ENCODE measurements at places on chromosomes 7 and 10. TPM values are rescaled to one million over a fixed set of nuclear protein-coding genes. Genes with fewer than 3 reads are reported as not detected.

NOLC1 gene
- 19.8 TPM for total RNA-seq

ACBD7 gene
- 0.42 TPM for total RNA-seq

CCDC172 gene
- total RNA-seq, result not detected

C7orf33 gene
- total RNA-seq, result not detected

TEX36 gene
- total RNA-seq, result not detected

ACTL6B gene
- total RNA-seq, result not detected

ARMC3 gene
- 2.1 TPM for total RNA-seq

FAM171A1 gene
- 0.84 TPM for total RNA-seq

SLC26A5 gene
- not detected for total RNA-seq

PPIF gene
- 146 TPM for total RNA-seq

Data from mononuclear cell (primary cell).